ENCODE measurements at places on chromosomes 4 and X. TPM values are rescaled to one million over a fixed set of nuclear protein-coding genes. Genes with fewer than 3 reads are reported as not detected.

The PAGE2B gene
- 0.49 TPM for total RNA-seq

The CYBB gene
- 38.0 TPM for total RNA-seq

The CCDC110 gene
- 1.4 TPM for total RNA-seq

The DUSP21 gene
- total RNA-seq: not detected

The PDZD4 gene
- 3.1 TPM for total RNA-seq

The GSPT2 gene
- total RNA-seq: 6.5 TPM

The TRIML1 gene
- not detected for total RNA-seq

The RAB33A gene
- 0.39 TPM for total RNA-seq

The ARHGEF9 gene
- total RNA-seq: 17.1 TPM

The TMPRSS11E gene
- total RNA-seq: 12.3 TPM

The AR gene
- 7.5 TPM for total RNA-seq

The MTMR8 gene
- total RNA-seq: 1.7 TPM

The ODAPH gene
- total RNA-seq: not detected

The PPP2R2C gene
- 3.0 TPM for total RNA-seq

The AFF2 gene
- 5.9 TPM for total RNA-seq

The PLAC1 gene
- 0.39 TPM for total RNA-seq

The TBX22 gene
- total RNA-seq: not detected

The BEX4 gene
- total RNA-seq: 28.6 TPM

The SAP30 gene
- 10.9 TPM for total RNA-seq

The CXCL6 gene
- total RNA-seq: 0.10 TPM

The ADGRG2 gene
- 2.4 TPM for total RNA-seq

GRCh38 chrX:133838761-133839676 lies 146.4 kb downstream of the GPC3 start:
- DNase-seq: peak; percentile 22

DNA sequence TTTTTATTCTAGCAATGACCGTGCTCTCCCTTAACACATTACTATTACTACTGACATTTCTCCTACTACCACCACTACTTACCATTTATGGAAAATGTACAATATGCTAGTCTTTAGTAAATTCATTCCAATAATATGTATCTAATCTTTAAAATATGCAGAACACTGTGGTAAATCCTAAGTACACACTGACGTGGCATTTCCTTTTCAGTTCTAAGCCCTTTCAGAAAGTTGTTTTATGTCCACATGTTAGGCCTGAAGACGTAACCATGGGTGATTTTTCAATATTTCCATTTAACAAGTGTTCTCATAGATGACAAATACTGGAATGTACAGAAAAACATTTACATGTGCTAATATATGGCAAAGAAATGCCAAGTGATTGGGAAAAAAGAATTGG lies 268.6 kb upstream of the SLIT2 start:
- DNase-seq: peak; percentile 92

DNA sequence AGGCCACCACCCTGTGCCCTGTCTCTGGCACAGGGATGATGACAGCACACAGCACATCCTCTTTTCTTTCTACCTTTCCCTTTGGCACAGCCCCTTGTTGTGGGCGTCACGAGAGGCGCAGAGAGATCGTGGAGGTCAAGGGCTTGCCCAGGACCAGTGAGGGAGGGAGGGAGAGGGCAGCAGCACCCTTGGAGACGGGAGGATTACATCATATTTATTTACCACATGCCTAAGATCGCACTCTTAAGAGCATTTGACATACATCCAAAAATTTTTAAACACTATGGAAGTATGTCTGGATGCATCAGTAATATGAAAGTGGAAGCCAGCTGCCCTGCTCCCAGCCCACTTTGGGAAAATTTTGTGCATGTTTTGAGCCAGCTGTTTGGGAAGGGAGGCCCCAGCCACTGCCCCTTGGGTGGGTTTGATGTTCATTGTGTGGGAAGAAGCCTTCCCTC lies 12.7 kb downstream of the WFS1 start:
- peak; percentile 11 for DNase-seq

DNA sequence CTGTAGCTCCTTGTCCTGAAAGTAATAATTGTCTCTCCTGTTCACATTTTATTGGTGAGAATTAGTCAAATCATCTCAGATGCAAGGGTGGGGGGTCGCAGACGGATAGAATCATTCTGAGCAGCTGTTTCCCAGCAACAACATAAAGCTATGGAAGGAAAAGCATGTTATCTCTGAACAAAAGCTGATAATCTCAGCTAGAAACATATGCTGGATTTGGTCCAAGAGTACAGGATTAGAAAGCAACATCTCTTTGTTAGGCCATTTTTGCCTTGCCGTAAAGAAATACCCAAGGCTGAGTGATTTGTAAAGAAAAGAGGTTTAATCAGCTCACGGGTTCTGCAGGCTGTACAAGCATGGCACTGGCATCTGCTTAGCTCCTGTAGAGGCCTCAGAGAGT lies 472.8 kb upstream of the BOD1L1 start:
- no peak for DNase-seq

DNA sequence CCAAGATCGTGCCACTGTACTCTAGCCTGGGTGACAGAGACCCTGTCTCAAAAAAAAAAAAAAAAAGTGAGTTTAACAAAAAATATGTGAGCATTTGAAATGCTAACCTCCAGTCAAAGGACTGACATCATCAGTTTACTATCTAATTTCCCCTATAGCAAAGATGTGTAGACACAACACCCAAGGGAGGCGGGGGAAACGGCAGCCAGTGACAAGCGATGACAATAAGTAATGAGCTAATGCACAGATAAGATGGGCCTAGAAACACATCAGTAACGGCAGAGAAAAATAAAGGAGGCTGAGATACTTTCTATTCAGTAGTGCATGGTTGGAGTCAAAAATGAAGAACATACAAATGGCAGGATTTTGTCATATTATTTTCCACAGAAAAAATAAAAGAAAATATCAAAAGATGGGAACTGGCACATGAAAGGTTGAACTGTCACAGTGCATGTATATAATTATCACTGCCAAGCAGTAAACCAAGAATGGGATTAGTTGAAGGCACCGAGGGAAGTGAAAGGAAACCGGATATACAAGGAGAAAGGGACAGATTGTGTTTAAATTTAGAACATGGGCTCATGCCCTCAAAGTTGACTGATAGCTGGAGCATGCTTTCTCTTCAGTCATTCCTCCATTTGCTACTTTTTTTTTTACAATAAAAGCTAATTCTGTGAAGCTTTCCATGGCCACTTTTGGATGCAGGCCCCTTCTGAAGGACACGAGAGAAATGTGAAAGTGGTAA lies 41.8 kb downstream of the IGFBP7 start:
- no peak for DNase-seq

DNA sequence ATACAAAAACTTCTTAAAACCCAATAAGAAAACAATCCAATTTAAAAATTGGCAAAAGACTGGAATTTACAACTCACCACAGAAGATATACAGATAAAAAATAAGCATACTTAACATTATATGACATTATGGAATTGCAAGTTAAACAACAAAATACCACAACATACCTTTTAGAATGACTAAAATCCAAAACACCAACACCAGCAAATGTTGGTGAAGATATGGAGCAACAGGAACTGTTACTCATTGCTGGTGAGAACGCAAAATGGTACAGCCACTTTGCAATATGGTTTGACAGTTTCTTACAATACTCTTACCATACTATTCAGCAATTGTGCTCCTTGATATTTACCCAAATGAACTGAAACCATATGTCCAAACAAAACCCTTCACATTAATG lies 112.4 kb downstream of the ADGRL3 start:
- no peak for DNase-seq

DNA sequence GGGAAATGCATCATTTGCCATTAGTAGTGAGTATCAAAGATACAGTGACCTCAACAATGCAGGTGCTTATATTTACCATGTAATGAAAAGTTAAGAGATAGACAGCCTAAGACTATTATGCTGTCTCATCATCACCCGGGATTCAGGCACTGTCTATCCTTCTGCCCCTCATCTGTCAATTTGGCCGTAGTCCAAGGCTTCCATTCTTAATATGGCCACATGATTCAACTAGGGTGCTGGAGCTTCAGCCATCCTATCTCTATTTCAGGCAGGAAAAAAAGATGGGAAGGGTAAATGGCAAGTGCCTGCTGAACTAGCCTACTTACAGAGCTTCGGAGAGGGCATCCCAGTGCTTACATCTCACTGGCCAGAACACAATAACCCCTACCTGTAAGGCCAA lies 196.7 kb upstream of the LNX1 start:
- no peak for DNase-seq

DNA sequence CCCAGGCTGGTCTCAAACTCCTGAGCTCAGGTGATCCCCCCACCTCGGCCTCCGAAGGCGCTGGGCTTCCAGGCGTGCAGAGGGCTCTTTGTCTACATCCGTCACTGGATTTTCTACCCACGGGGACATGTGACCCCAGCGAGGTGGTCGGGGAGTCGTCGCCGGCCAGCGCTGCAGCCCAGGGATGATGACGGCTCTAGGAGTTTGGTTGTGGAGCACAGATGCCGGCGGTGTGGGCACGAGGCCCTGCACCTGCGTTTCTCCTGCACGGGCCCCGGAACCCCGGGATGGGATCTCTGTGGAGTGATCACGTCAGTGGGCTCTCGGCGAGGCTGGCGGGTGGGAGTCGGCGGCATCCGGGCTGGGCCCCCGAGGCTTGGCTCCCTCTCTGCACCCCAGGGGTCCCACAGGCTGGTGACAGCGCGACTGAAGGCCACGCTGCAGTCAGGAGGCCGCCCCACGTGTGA lies 9.1 kb upstream of the GTPBP6 start:
- no peak for DNase-seq

- DNase-seq: peak; percentile 57
Observed at GRCh38 chr4:16289897-16290554, 63.8 kb upstream of the TAPT1 start.

GRCh38 chr4:4677556-4678522 lies 136.0 kb upstream of the STX18 start:
- DNase-seq: peak; percentile 93

DNA sequence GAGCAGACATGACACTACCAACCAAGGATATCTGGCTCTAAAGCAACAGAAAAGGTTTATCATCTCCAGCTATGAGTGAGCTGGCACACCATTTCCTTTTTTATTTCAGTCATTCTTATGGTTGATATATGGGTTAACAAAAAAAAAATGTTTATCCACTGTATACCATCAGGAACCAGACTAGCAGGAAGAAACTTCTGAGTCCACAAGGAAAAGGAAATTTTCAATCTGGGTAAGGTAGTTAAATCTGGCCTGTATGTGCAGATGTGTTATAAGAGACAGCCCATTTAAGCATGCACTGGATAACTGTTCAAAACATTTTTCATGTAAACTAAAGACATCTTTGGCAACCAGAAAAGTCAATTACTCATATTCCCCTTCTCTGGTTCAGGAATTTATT lies 35.0 kb downstream of the AMMECR1 start:
- DNase-seq: no peak

DNA sequence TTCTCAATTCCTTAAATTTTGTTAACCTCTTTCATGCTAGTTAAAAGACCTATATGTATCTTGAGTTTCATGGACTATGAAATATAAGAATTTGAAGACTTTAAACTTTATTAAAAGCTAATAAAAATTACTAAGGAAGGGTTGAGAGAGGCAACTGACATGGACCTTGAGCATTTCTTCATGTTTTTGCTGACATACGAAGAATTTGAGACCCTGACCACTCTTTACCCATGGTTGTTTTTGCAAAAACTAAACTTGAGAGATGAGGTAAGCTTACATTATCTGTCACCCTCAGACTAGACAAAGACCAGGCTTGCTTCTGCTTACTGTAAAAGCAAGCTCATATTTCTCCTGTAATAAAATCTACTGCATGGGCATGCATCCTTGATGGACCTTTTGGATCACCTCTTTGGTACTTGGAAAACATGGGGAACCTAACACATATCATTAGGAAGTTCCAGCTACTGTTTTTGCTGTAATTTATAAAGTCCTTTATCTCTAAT lies 338.2 kb upstream of the PABPC4L start:
- no peak for DNase-seq

DNA sequence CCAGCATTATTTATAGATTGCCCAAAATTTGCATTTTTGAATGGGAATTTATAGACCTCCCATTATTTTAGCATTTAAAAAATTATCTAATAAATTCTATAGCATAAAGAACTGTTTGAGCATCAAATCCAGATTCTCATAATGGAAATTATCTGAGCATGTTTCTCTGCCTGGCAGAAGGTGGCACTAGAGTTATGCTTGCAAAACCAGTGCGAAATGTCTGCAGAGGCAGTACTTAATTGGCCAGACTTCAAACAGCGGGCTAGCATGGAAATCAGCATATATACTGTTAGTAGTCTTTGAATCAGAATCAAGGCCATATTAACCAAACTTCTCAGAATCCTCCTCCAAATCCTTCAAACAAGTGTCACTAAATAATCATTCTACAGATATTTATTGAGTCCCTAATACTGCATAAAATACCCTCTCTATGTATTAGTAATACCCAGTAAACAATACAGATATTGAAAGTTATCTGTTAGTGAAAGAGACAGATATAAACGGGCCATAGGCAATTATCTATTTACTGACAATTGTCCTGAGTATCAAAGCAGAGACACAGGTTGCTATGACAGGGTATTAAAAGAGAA lies 78.7 kb upstream of the DCLK2 start:
- DNase-seq: peak; percentile 63

DNA sequence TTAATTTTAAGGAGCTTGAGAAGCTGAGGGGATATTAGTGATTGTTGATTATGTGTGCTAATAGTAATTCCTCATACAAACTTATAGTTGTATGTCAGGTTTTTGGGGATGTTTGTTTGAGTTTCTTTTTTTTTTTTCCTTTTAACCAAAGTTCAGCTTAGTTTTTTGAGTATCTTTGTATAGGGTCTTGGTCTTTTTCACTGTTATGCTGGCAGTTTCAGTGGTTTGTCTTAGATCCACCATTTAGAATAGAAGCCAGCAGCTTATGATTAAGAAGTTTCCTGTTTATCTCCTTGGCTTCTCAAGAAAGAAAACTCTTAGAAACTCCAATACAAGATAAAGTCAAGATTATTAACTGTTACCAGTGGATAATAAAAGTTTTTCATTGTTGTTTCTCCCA lies 16.1 kb downstream of the CPEB2 start:
- no peak for DNase-seq

DNA sequence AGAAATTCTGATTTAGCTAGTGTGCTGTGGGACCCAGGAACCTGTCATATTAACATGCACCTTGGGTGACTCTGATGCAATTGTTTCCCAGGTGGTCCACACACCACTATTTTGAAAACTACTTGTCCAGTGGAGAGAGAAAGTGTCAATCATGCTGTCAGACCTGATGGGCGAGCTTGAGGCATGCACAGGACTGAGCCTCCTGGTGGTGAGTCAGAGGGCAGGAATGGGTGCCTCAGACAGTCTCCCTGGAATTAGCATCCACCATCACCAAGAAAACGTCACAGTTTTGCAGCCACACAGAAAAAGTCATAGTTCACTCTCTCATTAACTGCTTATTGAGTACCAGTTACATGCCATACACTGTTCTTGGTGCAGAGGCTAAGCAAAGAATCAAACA lies 181.8 kb upstream of the MAOA start:
- DNase-seq: no peak

GRCh38 chr4:73866246-73866645 lies 2.9 kb upstream of the CXCL1 start:
- no peak for DNase-seq

Data from skin of body (tissue), 3 donors.